ENCODE measurements at places on chromosomes 4 and X. TPM values are rescaled to one million over a fixed set of nuclear protein-coding genes. Genes with fewer than 3 reads are reported as not detected.

Gene NUP62CL
- not detected for total RNA-seq

Gene AASDH
- 8.9 TPM for total RNA-seq

Gene HOPX
- 1.7 TPM for total RNA-seq

Gene CHIC2
- 48.2 TPM for total RNA-seq

Gene AKAP14
- total RNA-seq, result not detected

Gene COL4A5
- 18.7 TPM for total RNA-seq

Gene SPANXN3
- total RNA-seq, result not detected

Gene ZNF185
- total RNA-seq, result 9.2 TPM

Gene CFI
- total RNA-seq, result 26.4 TPM

Gene UGT2A3
- not detected for total RNA-seq

Gene UGT2B17
- not detected for total RNA-seq

Gene LNX1
- 10.1 TPM for total RNA-seq

Gene PPP2R2C
- 0.60 TPM for total RNA-seq

Gene RBMXL3
- total RNA-seq, result not detected

Gene CDX4
- not detected for total RNA-seq

Gene MTCP1
- total RNA-seq, result 17.5 TPM

Gene PGAM4
- not detected for total RNA-seq

Gene RENBP
- total RNA-seq, result 35.9 TPM

Gene TRIM61
- total RNA-seq, result not detected

Gene PITX2
- total RNA-seq, result under 0.01 TPM

Gene CXorf65
- not detected for total RNA-seq

Gene FAT1
- 0.60 TPM for total RNA-seq

Gene ATP1B4
- not detected for total RNA-seq

Gene CXCL6
- total RNA-seq, result 0.22 TPM

Gene LUZP4
- not detected for total RNA-seq

Gene EFHC2
- not detected for total RNA-seq

Gene LPAR4
- under 0.01 TPM for total RNA-seq

Gene CENPVL1
- total RNA-seq, result not detected

Gene BMX
- total RNA-seq, result 208 TPM

Gene RAB33A
- 0.44 TPM for total RNA-seq

Gene TMSB15A
- 1.1 TPM for total RNA-seq

Gene CFAP47
- not detected for total RNA-seq

Gene APLN
- total RNA-seq, result 9.3 TPM

Gene ADGRG4
- total RNA-seq, result not detected
